ENCODE measurements at places on chromosomes 1 and 21.

- no peak for DNase-seq
Measured at GRCh38 chr1:162919034-162919433, 58.1 kb upstream of the CCDC190 start.

- DNase-seq: no peak
Measured at GRCh38 chr1:206674236-206674635, 10.5 kb upstream of the MAPKAPK2 start.

GRCh38 chr1:173432331-173432730 is 44.8 kb upstream of the PRDX6 start:
- DNase-seq: no peak

GRCh38 chr1:160366731-160367515 is at the start of gene NHLH1:
Gene NHLH1, plus strand, starts transcription at chr1:160367071. Its CDS starts 3,661 bp downstream, at chr1:160370732.
- DNase-seq: peak; percentile 84

DNA sequence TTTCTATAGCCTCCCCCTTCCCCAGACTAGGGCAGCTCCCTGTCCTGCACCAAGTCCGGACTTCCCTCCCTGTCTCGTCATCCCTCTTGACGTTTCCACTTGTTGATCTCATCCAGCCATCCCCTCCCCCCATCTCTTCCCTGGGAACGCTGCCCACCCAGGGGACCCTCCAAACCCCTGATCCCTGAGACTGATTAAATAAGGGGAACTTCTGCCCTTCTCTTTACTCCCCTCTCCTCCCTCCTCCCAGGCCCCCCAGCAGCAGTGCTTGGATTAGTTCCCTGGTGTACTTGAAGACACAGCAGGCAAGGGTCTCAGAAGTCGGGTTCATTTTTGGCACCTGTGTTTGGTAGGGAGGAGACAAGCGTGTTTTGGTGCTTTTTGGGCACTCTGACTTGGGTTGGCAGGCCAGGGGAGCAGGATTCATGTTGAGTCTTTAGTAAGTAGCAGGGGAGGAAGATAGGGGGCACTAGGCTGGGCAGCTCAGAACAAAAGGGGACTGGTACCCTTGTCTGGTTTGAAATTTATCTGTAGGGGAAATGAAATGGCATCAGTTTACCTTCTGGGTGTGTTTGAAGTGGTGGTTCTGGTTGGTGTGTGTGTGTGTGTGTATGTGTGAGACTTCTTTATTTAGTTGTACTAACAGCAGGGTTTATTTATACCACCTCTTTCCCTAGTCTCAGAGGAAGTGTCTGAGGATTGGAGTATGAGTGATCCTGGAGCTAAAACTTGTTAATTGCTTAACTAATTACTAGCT is 11.1 kb downstream of the VANGL2 start:
- DNase-seq: no peak

DNA sequence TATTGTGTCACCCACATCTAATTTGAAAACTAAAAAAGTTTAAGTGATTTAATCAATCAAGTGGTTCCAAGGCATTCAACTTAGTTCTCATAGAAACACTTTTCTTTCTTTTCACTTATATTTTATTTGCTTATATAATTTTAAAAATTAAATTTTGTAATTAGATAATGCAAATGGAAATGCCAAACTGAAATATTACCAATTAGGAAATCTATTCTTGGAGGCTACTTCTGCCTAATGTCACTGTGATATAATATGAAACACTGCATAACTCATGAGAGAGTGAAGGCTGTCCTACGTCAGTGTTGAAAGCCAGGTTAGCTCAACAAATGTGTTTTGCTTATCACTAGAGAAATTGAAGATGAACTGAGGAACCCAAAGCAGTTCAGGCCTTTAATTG is 18.3 kb upstream of the SHCBP1L start:
- DNase-seq: no peak

DNA sequence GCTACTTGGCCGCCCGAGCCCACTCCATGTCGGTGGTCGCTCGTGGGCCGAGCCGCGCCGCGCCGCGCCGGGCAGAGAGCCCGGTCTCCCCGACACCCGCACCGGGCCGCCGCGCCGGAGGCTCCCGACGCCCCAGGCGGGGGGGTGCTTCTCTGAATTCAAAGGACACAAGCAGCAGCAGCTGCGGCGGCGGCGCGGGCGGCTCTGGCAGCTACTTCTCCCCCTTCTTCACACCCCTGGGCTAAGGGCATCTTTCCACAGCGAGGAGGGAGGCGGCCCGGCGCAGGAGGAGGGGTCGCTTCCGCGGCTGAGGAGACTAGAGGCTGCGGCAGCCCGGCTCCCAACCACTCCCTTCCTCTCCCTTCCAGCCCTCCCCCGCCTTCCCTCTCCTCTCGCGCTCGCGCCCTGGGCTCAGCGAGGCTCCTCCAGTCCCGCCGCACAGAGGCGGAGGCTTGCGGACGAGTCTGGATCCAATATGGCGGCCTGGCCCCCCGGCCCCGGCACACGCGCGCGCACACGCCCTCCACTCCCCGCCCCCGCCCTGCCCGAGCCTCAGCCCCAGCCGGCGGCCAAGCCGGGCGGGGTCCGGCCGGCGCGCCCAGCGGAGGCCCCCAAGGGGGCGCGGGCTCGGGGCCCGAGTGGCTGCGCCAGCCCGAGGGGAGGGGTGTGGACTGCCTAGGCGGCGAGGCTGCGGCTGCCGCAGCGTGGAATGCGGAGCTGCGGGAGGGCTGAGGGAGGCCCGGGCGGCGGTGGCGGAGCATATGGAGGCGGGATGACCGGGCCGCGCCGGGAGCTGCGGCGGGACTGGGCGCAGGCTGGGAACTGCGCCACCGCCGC is at the start of gene CDC42BPA:
TSS of gene CDC42BPA (minus strand) at position 477 of the 837 bp plus-strand sequence. CDS start 1,310 bp downstream, outside the sequence.
- DNase-seq: no peak

DNA sequence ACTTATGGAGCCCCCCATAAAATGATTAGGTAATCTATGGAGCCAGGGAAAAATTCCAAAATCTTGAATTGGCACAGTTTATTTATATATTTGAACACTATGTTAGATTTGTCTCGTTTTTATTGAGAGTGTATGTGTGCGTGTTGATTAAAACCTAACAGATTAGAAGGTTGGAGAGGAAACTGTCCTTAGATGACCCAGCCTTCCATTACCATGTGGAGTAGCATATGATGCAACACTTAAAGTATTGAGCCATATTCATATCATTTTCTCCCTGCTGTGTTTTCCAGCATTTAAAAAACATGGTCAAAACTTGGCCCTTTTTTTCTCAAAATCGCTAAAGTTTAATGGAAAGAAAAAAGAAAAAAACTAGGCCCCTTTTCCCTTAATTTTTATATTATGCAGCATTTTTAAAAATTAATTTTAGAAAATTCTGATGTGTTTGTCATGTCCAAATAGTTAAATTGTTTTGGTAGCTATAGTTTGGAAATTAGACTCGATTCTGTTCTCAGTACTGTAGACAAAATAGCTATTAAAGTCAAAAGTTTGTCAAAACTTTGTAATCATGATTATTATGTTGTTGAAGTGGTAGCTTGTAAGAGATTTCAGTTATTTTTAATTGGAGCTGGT is 2.3 kb downstream of the LRRC8D start:
- no peak for DNase-seq

DNA sequence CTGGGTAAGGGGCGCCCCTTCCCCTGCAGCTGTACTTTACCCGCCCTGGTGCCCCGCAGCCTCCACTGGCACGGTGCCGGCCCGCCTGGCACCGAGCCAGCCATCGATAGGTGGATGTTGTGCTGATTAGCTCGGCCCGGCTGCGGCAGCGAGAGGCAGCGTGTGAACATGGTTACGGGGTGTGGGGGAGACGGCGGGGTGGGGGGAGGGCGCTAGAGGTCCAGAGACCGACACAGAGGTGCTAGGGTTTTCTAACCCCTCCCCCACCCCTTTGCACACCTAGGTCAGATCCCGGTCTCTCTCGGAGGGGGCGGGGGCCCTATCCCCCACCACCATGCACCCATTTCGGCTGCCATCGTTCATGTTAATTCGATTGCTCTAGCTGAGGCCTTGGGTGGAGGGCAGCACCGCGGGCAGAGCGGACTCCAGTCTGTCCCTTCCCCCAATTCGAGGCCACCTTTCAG is 6.7 kb downstream of the EFNA4 start:
- no peak for DNase-seq

GRCh38 chr21:43922949-43923348 is 57.9 kb downstream of the AGPAT3 start:
- no peak for DNase-seq

DNA sequence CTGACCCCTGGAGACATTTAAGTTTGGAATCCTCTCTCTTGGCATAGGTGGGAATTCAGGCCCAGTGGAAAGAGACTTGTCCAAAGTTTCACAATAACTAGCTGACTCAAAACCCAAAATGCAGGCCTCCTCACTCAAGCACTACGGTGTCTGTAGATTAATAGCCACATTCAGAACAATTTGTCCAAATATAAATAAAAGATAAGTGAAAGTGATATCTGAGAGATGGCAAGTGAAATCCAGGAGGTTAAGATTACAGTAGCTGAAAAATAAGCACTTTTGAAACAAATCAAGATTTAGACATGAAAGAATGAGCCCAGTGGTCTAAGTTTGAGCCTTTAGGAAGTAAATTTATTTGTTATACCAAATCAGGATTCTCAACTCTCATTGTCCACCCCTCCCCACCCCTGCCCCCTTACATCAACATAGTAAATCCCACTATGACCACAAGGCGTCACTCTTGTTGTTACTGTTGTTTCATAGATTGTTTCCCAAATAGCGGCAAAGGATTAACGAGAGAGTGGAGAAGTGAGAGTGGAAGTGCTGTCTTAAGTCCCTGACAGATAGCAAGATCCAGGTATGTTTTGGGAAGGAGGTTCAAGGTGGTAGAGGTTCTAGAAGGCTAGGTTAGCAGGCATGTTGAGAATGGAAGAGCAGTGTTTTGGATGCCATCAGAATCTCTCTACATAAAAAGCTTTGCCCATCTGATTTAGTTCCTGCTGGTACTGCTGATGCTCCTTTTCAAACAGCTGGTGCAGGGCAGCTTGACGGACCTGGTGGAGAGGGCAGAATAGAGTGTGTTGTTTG is 7.1 kb upstream of the TPM3 start:
- DNase-seq: peak; percentile 81

DNA sequence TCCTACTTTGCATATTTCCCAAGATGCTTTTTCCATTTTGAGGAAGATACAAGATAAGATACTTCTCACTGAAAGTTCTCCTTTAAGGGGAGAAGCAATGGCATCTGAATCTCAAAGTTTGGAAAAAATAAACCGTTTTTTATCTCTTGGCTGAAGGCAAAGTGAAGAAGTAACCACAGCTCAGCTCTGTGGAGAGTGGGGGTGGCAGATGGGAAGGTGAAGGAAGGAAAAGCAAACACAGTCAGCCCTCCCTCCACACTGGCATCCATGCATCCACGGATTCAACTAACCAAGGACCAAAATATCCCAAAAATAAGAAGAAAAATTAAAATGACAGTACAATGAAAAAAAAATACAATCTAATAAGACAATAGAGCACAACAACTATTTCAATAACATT is 211.1 kb downstream of the RGS7 start:
- DNase-seq: no peak

DNA sequence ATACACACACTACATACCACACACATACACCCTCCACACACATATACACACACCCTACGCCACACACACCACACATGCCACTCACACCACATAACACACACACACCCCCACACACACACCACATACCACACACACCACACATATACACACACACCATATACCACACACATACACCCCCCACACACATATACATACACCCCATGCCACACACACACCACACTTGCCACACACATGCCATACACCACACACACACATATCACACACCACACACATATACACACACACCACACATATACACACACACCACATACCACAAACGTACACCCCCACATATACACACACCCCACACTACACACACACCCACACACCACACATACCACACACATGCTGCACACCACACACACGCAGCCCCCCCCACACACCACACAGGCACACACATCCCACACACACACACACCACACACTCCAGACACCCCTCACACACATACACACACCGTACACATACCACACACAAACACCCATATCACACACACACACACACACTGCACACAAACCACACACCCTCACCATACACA is 76.7 kb upstream of the TMPRSS2 start:
- no peak for DNase-seq

GRCh38 chr1:162878000-162878596 is 17.1 kb upstream of the CCDC190 start:
- DNase-seq: peak; percentile 87

GRCh38 chr1:156214024-156214748 is 1.4 kb downstream of the PMF1 start:
- DNase-seq: no peak

GRCh38 chr1:204400882-204401510 is 10.6 kb downstream of the PPP1R15B start:
- no peak for DNase-seq

DNA sequence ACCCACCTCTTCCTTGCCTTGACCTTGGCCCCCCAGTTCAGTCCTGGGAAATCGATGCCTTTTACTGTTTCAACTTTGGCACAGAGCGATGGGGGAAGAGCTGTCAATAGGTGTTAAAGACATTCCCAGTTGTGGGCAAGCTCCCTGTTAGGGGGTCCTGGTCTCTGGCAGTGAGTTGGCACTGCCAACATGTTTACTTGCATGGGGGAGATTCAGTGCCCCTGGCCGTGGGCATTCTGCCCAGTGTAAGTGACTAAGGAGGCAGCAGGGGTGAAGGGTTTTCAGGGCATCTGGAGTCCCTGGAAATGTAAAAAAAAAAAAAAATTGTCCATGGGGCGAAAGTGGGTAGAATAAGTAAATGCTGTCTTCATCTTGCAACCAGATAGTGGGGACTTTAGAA is 407.0 kb downstream of the PTPRU start:
- no peak for DNase-seq

GRCh38 chr21:44317241-44317782 is 17.5 kb downstream of the PFKL start:
- no peak for DNase-seq
